Epithelial cell of alveolus of lung (primary cell): ENCODE measurements at places on chromosomes 11 and 22. TPM values are rescaled to one million over a fixed set of nuclear protein-coding genes. Genes with fewer than 3 reads are reported as not detected.

Gene CDC42EP1
- total RNA-seq = 58.1 and 61.1 TPM in 2 replicates

Gene SNX15
- total RNA-seq = 13.4 and 15.6 TPM in 2 replicates

Gene SMC1B
- total RNA-seq = not detected in 2 replicates

Gene EPS8L2
- 17.9 and 20.8 TPM in 2 replicates for total RNA-seq

Gene TRIM51
- total RNA-seq = not detected in 2 replicates

Gene PIH1D2
- 1.8 and 4.6 TPM in 2 replicates for total RNA-seq
